ENCODE measurements at places on chromosomes 11 and 22. TPM values are rescaled to one million over a fixed set of nuclear protein-coding genes. Genes with fewer than 3 reads are reported as not detected.

Gene C11orf86
- 0.26 TPM for total RNA-seq

Gene CHRDL2
- total RNA-seq, result not detected

Gene LGALS1
- 206 TPM for total RNA-seq

Gene MS4A1
- not detected for total RNA-seq

Gene NARS2
- 51.8 TPM for total RNA-seq

Gene AQP11
- 1.2 TPM for total RNA-seq

Gene SCN3B
- 0.14 TPM for total RNA-seq

Gene OR10D3
- not detected for total RNA-seq

Gene MLC1
- total RNA-seq, result 0.14 TPM

Gene BRSK2
- 23.6 TPM for total RNA-seq

Gene APOL6
- 0.07 TPM for total RNA-seq

Gene WT1
- total RNA-seq, result 0.10 TPM

Gene TYR
- total RNA-seq, result not detected

Gene TRIM49
- total RNA-seq, result not detected

Gene PRDM11
- 2.6 TPM for total RNA-seq

Gene FBLN1
- total RNA-seq, result 132 TPM

Gene KRTAP5-1
- total RNA-seq, result not detected

Gene GUCY1A2
- 0.26 TPM for total RNA-seq

Gene SEZ6L
- 1.1 TPM for total RNA-seq

Gene DERL3
- total RNA-seq, result 5.0 TPM

Gene SLC25A45
- total RNA-seq, result 0.81 TPM

Gene PPP2R1B
- 58.9 TPM for total RNA-seq

Gene FGF3
- total RNA-seq, result 0.15 TPM

Gene TMEM121B
- 2.3 TPM for total RNA-seq

Gene SSRP1
- total RNA-seq, result 173 TPM

Gene VWCE
- 0.85 TPM for total RNA-seq

Gene HTR3A
- total RNA-seq, result 2.0 TPM

Gene SLC6A5
- not detected for total RNA-seq

Gene UPK3A
- 0.41 TPM for total RNA-seq

Gene KRTAP5-8
- total RNA-seq, result not detected

Gene MMP13
- not detected for total RNA-seq

Gene PLEKHA7
- 4.2 TPM for total RNA-seq

Gene MS4A3
- not detected for total RNA-seq

Gene OR1S1
- not detected for total RNA-seq

Gene FOXRED1
- total RNA-seq, result 68.7 TPM

Gene SART1
- 27.5 TPM for total RNA-seq

Gene KCNK4
- not detected for total RNA-seq

Gene PGA5
- total RNA-seq, result 1.5 TPM

Gene NXPE1
- total RNA-seq, result not detected

Gene FOLR2
- not detected for total RNA-seq

Gene LARGE2
- 36.6 TPM for total RNA-seq

Gene OR2AT4
- total RNA-seq, result not detected

Gene MPEG1
- not detected for total RNA-seq

Gene CRYAB
- 0.44 TPM for total RNA-seq

Gene OR5B21
- total RNA-seq, result not detected

Gene POU2AF1
- total RNA-seq, result not detected

Gene C1QTNF5
- total RNA-seq, result 2.1 TPM

Gene C11orf91
- total RNA-seq, result not detected

Gene ENTHD1
- total RNA-seq, result not detected

Gene OVCH2
- total RNA-seq, result not detected

Gene OR5M8
- not detected for total RNA-seq

Gene OR51I1
- not detected for total RNA-seq

Gene ADM2
- total RNA-seq, result 3.2 TPM

Gene GAL3ST1
- total RNA-seq, result 8.4 TPM

Gene LARGE1
- 30.7 TPM for total RNA-seq

Gene FAM180B
- total RNA-seq, result not detected

Gene OR8D1
- not detected for total RNA-seq

Data from H7 (cell line).